ENCODE measurements at places on chromosomes 3 and 15.

- no peak for DNase-seq
These were observed 9.8 kb upstream of the COLQ start for GRCh38 chr3:15531346-15531745.

DNA sequence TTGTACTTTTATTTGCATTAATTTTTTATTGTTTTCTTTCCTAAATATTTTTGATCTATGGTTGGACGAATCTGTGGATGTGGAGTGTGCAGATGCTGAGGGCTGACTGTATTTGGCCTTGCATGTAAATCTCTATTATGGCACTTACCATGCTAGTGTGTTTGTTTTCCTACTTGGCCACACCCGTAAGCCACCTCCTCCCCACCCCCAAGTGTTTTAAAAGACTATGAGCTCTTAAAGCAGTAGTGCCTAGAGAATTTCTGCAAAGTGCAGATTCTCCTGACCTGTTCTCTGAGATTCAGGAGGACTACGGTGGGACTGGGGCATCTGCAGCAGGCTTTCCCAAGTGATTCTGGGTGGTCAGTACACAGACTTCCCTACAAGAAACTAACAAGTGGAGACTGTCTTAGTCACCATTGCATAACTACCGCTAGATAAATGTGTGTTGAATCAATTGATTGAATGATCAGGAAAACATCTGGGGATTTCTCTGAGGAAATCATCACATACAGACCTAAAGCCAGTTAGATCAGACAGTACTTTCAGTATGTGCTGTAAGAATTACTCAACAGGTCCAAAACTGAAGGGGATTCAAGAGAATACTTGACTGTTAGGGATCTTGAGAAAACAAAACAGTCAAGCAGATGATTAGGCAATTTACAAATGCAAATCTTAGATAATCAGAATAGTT is 6.2 kb upstream of the TIPARP start:
- DNase-seq: no peak

GRCh38 chr3:82342521-82342920 is 581.1 kb upstream of the GBE1 start:
- DNase-seq: no peak

DNA sequence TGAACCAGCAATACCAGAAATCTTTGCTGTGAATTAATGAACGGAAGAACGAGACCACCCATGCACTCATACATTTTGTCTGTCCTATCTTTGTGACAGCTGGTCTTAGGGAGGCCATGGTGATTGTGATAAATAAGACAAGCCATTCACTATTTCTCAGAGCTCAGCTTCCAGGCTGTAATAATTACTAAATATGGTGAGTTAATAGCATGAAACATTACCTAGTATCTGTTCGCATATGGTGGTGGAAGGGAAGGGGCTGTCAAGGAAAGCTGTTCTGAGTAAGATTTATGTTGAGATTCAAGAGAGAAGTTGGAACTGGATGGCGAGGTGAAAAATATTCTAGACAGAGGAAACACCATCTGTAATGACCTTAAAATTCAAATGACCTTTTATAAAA is 719.0 kb upstream of the ZNF385D start:
- no peak for DNase-seq

DNA sequence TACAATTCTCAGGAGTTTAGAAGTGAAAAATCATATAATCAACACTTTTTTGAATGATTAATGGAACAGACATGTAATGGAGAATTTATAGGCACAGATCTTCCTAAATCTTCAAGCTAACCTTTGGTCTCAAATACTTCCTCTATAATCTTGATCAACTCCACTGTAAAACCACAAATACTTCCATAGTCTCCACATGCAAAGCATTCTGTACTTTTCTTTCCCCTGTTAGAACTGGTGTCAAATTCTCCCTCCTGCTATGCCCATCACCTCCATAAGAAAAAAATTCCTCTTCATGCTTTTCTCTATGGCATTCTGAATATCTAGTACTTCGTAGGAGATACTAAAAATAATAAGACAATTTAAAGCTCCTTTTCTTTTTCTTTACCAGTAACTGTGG is 214.3 kb downstream of the ADAMTS9 start:
- no peak for DNase-seq

GRCh38 chr15:58407236-58407775 is 24.5 kb upstream of the LIPC start:
- no peak for DNase-seq

- peak; percentile 69 for DNase-seq
These were observed 795 bp upstream of the SCAANT1 start for GRCh38 chr3:63912768-63913588.

DNA sequence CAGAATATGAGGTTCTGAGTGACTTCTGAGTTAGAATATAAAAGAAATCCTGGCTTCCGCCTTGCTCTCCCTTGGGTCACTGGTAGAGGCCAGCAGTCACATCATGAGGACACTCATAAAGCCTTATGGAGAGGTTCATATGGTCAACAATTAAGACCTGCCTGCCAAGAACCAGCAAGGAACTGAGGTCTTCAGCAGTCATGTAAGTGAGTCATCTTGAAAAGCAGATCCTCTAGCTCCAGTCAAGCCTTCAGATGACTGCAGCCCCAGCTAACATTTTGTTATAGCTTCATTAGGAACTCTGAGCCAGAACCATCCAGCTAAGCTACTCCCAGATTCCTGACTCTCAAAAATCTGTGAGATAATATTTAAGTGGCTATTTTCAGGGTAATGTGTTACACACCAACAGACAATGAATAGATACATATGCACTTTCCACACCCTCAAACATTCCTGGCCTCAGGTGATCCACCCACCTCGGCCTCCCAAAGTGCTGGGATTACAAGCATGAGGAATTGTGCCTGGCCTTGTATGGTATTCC is 447.2 kb downstream of the SHQ1 start:
- no peak for DNase-seq

- peak; percentile 35 for DNase-seq
These were observed 103.0 kb upstream of the ARHGEF26 start for GRCh38 chr3:154018100-154018696.

GRCh38 chr3:10177737-10178136 is 13.0 kb downstream of the IRAK2 start:
- no peak for DNase-seq

GRCh38 chr3:37444696-37445095 is 270.3 kb upstream of the LRRFIP2 start:
- no peak for DNase-seq

GRCh38 chr15:96720251-96720650 is 389.8 kb downstream of the NR2F2 start:
- DNase-seq: no peak

GRCh38 chr3:130916507-130917167 is 22.8 kb downstream of the ATP2C1 start:
- no peak for DNase-seq

DNA sequence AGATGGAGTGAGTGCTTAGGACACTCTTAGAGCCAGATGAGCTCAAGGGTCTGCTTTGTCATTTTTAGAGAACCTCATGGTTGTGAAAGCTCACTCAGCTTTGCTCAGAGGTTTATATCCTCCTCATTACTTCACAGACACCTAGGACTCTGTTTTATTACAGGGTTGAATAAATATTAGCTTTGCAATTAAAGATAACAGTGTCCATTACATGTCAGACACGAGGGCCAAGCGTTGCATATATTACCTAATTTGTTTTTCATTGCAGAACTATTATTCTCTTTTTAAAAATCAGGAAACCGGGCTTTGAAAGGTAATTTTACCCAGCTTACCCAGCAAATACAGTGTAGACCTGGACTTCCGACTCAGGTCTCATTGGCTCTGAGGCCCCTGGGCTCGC is 16.1 kb downstream of the MAP6D1 start:
- no peak for DNase-seq
